ENCODE measurements at places on chromosomes 6 and 20.

GRCh38 chr20:22905658-22906057 is 129.5 kb upstream of the SSTR4 start:
- DNase-seq: no peak

DNA sequence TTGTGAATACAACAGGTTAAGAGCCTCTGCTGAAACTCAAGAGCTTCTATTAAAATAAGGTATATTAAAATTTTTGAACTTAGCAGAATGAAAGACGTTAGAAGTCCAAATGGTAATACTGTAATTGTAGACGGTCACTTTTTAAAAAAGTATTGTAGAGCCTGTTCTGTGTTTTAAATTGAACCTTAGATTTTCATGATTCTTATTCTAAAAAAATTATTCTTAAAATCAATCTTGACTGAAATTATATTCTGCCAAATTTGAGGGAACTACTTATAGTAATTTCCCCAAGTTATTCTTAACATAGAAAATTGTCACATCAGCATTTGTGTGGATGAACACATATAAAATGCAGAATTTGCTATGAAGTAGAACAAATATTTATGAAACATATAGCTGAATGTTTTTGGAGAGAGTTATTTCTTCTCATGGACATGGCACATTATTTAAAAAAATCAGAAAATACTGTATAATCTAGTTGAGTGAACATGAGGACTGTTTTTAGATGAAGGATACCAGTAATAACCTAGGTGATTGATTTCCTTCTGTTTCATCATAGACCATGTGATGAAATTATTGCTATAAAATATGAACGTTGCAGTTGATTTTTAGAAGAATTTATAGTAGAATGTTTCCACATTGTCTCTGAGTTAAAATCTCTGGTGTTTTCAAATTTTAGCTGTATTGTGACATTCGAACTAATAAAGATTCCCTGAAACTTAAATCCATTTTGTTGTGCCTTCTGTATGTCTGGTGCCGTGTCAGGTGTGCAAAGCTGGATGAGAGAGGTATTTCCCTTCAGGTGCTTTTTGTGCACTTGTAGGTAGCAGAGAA is 2.8 kb downstream of the TBPL1 start:
- no peak for DNase-seq

- peak; percentile 93 for DNase-seq
Measured at GRCh38 chr6:36912586-36912985, 26.8 kb downstream of the C6orf89 start.

GRCh38 chr20:33827634-33828325 is 16.6 kb downstream of the CHMP4B start:
- DNase-seq: no peak

GRCh38 chr6:35049900-35050756 is 91.0 kb downstream of the TCP11 start:
- no peak for DNase-seq

DNA sequence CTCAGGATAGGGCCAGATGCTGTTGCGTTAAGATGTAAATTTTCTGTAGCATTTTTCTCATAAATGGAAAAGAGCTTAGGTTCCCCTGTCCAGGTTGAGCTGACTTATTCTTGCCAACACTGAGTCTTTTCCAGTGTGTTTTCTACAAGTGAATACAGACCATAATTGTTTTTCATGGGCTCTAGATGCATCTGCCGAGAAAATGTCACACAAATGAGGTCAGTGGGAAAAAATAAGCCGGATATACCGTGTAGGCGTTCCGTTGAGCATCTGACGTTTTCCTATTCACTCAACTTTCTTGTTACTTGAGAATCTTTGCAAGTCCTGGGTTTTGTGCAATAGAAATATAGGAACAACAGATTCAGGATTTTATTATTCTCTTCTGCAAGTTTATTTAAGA is 582.9 kb upstream of the CDH4 start:
- DNase-seq: no peak

DNA sequence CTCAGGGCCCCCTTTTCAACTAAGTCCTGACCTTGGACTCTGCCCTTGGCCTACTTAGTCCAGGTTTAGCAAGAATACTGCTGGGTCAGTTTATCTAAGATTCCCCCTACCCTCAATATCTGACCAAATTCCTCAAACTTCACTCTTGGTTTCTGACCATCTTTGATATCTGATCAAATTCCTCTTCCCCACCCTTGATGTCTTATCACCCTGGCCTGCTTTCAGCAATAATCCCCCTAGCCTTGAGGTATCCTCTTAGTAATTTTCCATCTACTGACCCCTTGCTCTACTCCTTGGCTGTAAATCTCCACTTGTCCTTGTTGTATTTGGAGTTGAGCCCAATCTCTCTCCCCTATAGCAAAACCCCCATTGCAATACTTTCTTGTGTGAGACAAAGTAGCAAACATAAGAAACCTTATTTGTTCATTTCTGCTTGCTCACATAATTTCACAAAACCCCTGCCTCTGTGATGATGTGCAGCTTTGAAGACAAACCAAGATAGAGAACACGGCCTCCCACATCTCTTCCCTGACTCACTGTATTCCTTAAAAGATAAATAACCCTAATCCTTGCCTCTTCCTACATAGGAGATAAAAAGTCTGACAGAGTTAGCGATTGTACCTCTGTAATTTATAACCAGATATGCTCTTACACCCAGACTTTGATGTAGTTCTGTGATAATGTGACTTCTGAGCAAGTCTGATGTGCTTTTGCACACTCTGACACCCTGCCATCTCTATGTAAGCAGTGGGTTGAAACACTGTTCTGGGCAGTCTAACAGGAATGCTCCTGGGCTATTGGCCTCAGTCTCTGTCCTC is 13.8 kb upstream of the IYD start:
- no peak for DNase-seq

DNA sequence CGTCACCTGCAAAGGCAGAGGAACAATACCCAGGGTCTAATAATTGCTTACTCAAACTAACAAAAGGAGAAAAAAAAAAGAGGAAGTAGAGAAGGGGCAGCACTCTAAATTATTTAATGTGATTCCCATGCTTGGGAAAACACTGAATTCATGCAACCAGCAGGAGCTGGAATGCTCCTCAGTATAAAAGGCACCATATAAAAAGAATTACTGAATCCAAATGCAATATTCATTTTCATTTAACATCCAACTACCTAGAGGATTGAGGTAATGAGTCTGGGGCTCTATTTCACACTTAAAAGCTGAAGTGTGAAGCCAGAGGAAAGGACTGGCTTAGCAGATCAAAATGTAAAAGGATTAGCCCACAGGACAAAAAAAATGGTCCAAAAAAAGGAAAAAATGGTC is 8.7 kb downstream of the B4GALT5 start:
- no peak for DNase-seq

- DNase-seq: no peak
Measured at GRCh38 chr6:98324446-98324845, 509.9 kb upstream of the POU3F2 start.

DNA sequence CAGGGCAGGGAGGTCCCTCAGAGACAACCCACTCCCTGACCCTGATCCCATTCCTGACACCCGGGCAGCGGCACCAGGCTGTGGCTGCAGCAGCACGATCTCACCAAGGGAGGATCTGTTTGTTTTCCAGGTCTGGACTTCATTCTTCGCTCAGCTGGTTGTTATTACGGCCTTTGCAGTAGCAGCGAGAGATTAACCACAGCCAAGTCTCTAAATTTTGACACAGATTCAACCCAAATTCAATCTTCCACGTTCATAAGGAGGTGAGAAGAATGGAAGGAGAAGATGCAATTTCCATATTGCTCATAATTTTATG is 91.1 kb upstream of the THBS2 start:
- DNase-seq: no peak

DNA sequence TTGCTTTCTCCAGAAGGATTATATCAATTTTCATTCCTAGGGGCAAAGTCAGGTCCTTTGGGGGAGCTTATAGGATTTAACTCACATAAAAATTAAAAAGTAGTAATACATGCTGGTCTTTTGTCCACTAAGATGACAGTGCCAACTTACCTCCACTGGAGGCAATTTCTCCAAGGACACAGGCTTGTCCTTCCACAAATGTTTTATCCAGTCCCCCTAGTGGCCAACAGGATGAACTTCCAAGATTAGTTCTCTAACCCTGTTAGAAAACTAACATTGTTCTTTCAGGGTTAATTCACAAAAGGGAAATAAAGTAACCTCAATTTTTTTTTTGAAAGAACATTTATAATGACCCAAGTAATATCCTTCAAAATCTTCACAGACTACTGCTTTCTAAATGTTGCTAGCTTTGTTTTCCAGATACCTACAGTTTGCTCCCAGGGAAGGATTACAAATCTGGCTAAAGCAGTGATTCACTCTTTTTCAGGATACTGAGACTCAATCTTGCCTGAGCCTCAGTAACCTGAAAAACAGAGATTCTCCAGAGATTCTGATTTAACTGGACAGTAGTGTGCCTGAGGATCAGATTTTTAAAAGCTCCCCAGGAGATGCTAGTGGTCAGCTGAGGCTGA is 31.7 kb upstream of the UBR2 start:
- peak; percentile 13 for DNase-seq

- peak; percentile 88 for DNase-seq
Measured at GRCh38 chr20:44089987-44090674, 96.9 kb downstream of the JPH2 start.

DNA sequence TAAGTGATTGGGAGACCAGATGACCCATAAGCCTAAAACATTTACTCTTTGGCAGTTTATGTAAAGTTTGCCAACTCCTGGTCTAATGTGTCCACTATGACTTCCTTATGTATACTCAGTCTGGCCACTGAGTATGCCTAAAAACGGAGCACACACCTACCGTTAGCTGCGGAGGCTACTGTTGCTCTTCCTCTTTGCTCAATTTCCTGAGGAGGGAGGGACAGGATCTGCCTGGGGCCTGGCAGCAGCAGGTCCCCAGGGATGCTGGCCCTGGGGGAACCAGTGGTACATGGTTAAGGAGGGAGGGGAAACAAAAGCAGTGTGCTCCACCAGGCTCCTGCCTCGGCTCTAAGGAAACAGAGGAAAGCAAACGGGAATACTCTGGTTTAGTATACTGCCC is 113.5 kb downstream of the CDYL start:
- no peak for DNase-seq

GRCh38 chr6:134437376-134437775 is 119.5 kb upstream of the SGK1 start:
- no peak for DNase-seq

GRCh38 chr20:58755062-58755697 is 62.6 kb downstream of the NPEPL1 start:
- no peak for DNase-seq

- DNase-seq: no peak
Measured at GRCh38 chr6:144176043-144176442, 25.7 kb downstream of the STX11 start.

DNA sequence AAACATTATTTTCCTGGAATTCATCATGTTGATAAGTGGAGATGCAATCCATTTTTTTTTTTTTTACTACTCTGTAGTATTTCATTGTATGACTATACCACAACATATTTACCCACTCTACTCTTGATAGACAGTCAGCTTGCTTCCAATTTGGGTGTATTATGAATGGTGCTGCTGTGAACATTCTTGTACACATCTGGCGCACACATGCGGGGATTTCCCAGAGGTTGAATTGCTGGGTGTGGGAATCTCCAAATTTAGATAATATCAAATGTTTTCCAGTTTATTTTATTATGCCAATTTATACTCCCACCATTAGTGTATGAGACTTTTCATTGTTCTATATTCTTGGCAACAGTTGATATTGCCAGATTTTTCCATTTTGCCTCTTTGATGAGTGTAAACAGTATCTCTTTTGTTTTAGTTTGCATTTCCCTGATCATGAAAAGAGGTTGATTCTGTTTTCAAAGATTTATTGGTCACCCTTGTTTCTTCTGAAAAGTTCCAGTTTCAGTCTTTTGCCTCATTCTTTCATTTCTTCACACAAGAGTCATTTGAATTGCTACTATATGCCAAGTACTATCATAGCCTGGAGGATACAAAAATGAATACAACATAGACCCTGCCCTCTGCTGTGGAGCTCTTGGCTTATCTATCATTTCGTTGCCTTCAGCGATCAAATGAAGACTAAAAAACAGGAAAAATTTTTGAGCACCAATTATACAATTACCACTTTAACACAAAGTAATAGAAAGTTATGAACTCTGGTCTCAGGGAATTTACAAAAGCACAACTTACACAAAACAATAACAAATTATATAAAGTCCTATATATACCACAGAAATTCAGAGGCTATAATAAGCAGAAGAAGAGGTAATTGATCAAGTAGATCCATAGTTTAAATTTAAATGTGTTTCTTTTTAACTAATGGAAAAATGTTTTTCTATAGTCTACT is 17.1 kb upstream of the NCOA7 start:
- DNase-seq: no peak

GRCh38 chr6:72367439-72367838 is 254.4 kb upstream of the KCNQ5 start:
- no peak for DNase-seq

DNA sequence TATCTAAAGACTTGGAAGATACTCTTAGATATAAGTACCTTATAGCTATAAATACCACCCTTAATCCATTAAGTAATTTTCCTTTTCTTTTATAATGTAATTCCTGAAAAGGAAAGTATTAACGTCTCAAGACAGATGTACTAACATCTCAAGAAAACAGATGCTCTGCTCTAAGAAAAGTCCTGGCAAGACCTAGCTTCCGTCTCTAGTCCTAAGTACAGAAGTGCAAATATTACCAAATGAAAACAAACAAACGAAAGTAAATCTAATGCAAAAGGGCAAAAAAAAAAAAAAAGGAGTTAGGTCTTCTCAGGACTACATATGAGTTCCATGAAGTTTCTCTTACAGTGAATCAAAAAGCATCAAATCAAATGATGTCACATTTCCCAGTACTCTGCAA is 106.8 kb upstream of the PDE10A start:
- DNase-seq: no peak

DNA sequence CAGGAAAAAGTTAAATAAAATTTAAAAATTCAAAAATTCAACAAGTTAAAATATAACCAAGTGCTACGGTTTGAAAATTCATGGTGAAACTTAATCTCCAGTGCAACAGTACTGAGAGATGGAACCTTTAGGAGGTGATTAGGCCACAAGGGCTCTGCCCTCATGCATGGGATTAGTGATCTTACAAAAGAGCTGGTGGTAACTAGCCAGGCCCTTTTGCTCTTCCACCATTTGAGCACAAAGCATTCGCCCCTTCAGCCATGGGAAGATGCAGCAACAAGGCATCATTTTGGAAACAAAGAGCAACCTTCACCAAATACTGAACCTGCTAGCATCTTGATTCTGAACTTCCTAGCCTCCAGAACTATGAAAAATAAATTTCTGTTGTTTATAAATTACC is 80.9 kb downstream of the RNGTT start:
- DNase-seq: no peak

GRCh38 chr6:40282986-40283385 is 304.2 kb downstream of the LRFN2 start:
- no peak for DNase-seq

DNA sequence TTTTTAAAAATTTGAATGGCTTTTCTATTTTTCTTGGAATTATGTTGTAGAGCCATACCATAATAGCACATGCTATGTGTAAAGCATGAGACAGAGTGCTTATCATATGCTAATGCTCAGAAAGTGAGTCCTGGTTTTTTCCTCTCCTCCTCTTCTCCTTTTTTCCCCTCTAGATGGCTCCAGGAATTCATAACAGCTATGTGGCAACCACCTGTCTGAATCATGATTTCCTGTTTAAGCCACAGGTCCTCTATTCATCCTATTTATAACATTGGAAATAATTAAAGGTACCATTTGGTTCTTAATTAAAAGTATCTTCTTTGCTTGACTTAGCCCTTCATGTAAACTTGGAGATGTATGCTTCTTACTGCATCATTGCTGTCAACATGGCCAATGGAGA is 260.0 kb upstream of the MAP3K7 start:
- DNase-seq: no peak

- DNase-seq: no peak
Measured at GRCh38 chr6:1730882-1731281, 121.2 kb downstream of the FOXC1 start.

Measured in keratinocyte (primary cell).